Stimulated activated CD8-positive, alpha-beta memory T cell treated with anti-CD3 and anti-CD28 coated beads, Interleukin-4, amount 100 ng/mL, for 1 hour (primary cell): ENCODE measurements at places on chromosomes 6 and 20.

DNA sequence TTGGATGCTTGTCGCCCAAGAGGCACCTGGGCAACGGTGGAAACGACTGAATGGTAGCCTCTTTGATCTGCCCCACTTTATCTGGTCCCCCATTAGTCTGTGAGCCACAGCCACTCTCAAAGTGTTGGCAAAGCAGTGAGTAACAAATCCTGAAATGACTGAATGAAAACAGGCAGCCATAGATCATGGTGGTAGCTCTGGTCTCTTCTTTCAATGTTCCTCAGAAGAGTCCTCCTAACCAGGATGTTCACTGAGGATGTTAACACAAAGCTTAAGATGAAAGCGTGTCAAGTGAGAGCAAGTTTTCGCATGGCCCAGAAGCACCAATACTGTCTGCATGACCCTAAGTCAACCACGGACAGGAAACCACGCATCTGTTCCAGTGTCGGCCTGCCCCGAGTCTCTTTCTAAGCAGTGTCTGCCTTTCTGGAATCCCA is 107.3 kb downstream of the IRF4 start:
- no peak for DNase-seq

DNA sequence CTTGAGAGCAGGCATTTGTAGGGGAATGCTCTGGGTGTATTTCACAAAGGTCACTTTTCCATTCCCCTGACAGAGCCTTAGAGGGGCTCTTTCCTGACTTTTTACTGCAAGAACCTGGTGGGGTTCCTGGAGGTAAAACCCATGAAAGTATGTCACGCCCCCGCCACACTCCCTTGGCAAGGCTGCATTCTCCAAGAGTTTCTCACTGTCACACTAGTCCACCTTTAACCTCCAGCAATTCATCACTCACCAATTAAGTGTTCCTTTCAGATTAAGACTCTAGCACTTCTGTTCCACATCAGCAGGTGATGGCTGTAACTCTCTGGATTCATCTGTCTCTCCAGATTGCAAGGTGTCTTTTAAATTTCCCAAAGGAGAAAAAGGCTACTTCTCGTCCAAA is 32.7 kb upstream of the NKX2-4 start:
- DNase-seq = no peak

DNA sequence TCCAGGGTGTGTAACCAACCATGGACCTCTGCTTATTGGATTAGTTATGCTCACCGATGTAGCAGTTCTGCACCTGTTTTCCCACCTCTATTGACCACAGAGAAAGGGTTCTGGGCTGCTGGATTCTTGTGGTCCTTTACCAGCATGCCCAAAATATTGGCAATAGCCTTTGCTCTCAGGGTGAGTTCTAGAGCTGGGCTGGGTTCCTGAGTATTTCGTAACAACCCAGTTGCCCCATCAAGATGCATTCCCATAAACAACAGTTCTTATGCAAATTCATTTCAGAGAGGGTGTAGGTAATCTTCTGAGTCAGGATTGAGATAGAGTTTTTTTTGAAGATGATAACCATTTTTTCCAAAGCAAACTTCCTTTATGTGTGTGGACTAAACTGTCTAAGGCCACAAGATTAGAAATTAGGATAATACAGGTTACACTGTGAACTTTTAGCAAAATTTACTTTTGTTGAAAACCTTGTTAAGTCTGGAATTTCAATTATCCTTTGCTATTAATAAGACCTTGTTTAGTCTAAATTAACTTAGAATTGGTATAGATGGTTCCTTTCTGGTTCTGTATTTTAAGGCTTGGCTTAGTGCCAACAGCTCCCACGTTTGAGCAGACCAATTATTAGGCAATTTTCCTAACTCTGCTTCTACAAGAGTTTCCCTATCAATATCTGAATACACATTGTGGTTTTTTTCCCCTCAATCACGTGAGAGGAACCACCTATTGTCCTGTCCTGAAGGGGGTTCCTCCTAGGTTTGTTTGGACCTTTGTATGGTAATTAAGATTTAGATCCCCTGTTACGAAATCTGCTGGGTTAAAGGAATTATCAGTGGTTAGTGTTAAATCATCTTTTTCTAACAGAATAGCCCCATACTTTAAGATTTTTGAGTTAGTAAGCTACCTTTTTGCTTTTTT is 46.1 kb downstream of the TBX18 start:
- no peak for DNase-seq

DNA sequence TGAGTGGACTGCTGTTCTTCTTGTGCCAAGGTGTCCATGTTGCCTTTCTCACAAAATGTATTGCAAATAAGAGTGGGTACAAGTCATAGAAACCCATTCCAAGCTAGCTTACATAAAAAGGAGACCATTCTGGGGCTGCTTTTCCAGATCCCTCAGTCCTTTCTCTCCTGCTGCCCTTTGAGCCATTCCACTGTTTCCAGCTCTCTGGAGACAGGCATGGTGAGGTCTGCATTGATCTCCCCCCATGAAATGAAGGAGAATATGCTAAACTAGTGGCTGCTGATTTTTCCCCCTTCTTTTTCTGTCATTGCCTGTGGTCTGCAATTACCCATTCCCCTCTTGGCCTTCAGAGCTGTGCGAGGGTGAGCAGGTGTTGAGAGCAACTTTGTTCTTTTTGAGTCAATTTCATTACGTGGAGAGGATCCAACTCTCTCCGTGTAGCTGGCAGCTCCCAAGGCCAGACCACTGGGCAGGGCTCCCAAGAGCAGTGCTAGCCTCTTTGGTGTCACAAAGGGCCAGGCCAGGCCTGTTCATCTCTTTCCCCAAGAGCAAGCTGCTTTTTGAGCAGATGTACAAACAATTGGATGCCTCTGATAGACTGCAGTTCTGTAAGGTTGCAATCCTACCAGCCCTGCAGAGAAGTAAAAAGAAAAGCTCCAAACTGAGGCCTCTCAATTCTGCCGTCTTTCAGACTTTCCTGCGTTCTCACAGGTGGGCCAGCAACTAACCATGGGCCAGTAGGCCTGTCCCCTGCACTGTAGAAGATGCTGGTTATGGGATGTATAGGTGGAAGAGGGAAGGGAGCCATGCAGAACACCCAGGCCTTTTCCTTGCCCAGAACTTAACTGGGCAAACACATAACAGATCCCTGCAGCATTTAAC is 96.1 kb upstream of the ARMC2 start:
- DNase-seq = no peak

DNA sequence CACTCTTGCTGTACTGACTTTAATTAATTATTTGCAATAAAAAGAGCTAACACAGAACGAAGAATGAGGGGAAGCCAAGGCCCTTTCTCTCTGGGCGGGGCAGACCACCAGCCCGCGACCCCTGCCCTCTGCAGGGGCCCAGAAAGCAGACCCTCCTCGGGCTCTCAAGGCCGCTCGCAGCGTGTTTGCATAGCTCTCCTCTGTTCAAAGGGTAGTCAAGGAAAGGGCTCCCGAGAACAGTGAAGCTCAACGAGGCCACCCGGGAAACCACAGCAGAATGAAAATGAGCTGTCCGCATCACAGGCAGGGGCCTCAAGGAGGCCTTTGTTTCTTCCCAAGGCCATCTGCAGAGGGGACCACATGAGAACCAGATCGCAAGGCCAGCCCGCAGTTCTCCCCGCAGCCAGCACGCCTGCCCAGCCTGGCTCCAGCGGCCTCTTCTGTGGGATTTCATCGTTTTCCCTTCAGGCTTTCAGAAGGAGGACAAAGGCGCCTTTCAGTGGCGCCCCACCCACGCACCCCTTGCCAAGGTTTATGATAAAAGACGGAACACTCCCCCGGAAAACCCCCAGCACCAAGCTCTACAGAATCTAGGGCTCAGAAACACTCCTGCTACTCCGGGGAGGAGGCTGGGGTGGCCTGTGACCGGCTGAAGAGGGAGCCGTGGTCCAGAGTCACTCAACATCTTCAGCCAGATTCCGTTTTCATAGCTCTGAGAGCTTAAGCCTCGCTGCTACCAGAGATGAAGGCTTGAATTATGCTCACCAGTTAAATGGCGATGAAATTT is 25.3 kb downstream of the ACSS1 start:
- DNase-seq = no peak

GRCh38 chr6:168368066-168368820 is 48.7 kb upstream of the DACT2 start:
- DNase-seq = no peak

DNA sequence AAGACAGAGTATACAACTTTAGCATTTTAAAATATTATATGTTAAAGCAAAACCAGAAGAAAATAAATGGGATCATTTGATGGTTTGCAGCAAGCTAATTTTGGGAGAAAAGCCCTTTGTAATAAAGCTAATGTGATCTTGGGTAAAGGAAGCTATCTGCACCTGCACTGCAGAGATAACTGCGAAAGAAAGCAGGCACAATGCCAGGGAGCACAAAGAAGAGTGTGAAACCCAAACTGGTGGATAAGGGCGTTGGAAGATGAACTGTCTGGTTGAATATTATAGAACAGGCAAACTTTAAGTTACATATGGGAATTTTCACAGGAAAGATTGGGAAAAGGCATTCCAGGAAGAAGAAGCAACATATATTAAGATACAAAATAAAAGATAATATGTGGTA is 179.2 kb upstream of the KHDRBS2 start:
- no peak for DNase-seq

- DNase-seq = no peak
Measured at GRCh38 chr6:154093231-154094044, 54.4 kb downstream of the OPRM1 start.

DNA sequence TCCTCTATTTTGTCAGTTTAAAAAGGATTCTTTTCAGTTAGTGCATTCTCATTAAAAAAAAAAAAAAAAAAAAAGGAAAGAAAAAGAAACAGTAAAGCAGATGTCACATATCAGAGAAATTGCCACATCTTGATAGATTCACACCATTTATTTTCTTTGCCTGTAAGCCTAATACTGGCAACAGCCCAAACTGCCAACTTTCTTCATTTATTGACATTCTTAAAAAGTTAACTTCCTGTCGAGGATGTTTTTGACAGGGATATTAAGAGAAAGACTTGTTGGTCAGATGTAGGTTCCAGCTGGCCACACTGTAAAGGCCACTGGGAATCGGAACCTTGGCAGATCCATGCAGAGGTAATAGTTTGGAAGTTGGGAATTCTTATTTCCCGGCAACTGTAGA is 332.6 kb downstream of the NRN1 start:
- DNase-seq = no peak

- DNase-seq = no peak
Measured at GRCh38 chr20:15902493-15902892, 670.8 kb downstream of the KIF16B start.

DNA sequence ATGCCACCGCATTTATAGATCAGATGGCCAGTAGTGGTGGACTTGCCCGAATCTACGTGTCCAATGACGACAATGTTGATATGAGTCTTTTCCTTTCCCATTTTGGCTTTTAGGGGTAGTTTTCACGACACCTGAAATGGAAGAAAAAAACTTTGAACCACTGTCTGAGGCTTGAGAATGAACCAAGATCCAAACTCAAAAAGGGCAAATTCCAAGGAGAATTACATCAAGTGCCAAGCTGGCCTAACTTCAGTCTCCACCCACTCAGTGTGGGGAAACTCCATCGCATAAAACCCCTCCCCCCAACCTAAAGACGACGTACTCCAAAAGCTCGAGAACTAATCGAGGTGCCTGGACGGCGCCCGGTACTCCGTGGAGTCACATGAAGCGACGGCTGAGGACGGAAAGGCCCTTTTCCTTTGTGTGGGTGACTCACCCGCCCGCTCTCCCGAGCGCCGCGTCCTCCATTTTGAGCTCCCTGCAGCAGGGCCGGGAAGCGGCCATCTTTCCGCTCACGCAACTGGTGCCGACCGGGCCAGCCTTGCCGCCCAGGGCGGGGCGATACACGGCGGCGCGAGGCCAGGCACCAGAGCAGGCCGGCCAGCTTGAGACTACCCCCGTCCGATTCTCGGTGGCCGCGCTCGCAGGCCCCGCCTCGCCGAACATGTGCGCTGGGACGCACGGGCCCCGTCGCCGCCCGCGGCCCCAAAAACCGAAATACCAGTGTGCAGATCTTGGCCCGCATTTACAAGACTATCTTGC is 725 bp downstream of the EEF1A1 start:
- DNase-seq = peak; percentile 59

GRCh38 chr20:38084425-38084951 is 50.9 kb downstream of the RPRD1B start:
- no peak for DNase-seq

GRCh38 chr6:10000551-10000950 is 414.3 kb downstream of the TFAP2A start:
- DNase-seq = no peak

DNA sequence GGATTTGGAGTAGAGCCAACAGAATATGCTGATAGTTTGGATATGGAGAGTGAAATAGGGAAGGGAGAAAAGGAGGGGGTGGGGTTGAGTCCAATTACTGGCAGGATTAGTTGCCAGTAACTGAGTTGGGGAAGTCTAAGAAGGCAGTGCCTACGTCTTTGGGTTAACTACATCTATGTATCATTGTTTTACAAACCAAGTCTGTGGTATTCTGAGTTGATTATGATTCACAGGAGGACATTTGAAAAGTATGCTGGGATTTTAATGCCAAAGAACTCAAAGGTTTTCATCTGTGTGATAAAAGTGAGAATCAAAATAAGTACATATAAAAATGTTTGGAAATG is 14.7 kb downstream of the DSE start:
- DNase-seq = no peak

- no peak for DNase-seq
Measured at GRCh38 chr6:163733061-163733460, 318.5 kb downstream of the QKI start.

- no peak for DNase-seq
Measured at GRCh38 chr6:56933650-56934049, 21.3 kb upstream of the BEND6 start.

DNA sequence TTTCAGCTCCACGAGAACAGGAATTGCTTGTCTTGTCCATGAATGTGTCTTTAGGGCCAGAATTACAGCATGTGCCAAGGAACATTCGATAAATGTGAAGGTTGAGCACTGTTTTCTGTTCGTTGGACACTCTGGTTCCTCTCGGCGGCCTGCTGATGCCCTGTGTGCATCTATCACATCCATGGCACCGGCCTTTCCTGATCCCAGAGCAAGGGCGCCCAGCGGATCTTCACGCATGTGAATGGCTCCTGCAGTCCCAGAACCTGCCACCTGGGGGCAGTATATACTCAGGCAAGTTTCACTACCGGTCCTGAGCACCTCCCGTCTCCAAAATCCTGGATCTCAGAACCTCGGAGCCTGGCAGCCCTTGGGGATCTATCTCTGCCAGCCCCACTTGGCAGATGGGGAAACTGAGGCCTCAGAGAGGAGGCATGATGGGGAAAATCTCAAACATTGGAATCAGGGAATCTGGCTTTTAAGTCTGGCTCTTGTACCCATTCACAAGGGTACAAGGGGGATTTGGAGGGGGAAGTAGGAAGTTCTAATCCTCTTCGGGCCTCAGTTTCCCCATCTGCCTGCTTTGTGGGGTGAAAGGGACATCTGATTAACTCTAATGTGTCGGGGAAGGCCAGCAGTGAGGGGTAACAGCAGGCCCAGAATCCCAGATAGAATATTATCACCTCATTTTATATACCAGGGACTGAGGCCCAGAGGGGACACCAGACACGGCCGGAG is 4.3 kb upstream of the CEBPB start:
- DNase-seq = peak; percentile 77

GRCh38 chr20:17137692-17138091 is 89.1 kb upstream of the PCSK2 start:
- DNase-seq = no peak

GRCh38 chr6:11722805-11723631 is 55.6 kb downstream of the ADTRP start:
- no peak for DNase-seq
